ENCODE measurements at places on chromosomes 1 and 21. TPM values are rescaled to one million over a fixed set of nuclear protein-coding genes. Genes with fewer than 3 reads are reported as not detected.

GRCh38 chr1:78045926-78046778 lies at the start of gene GIPC2:
Gene GIPC2 (plus strand): TSS chr1:78045966. CDS start chr1:78046095, 129 bp downstream.
- peak; percentile 39 for DNase-seq

- no peak for DNase-seq
Measured at GRCh38 chr1:172745014-172745413, 86.1 kb downstream of the FASLG start.

DNA sequence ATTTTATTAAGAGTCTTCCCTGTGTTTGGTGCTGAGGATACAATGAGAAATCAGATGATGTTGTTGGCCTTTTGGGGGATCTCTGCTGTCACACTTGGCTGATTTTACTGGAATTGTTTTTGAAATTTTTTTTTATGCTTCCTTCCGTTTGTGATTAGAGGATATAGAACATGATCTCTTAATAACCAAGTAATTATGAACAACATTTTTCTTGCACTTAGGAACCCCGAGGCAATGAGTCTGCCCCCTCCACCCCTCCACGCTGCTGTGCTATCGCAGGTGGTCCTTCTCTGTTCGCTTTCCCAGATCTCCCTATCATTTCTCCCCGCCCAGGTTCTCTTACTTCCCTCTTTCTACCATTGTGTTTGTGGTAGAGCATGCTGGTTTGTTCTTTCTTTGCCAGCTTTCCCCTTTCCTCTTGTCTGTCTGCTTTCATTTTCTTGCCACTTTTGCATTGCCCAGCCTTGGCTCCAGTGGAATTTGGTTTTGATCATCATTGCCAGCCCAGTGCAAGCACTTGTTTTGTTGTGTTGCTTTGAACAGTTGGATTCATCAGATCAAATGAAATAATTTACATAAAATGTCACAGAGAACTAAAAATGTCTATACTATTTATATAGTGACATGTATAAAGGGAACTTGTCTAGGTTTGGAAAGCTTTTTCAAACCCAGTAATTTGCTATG lies 73.1 kb upstream of the SCCPDH start:
- DNase-seq, result no peak

DNA sequence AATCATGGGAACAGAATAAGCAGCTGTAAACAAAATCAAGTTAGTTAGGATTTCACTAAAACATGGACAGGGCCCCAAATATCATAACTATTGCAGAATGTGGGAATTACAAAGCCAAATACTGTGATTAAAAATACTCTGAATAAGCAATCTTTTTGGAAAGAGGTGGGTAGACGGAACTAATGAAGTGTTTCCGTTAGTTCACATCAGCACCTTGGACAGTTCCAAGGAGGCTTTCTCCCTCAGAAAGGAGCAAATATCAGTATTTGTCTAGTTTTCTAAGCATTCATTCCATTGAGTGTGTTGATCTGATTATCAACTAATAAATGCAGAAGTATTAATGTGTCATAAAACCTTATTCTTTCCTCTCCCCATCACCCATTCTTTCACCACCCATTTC lies 97.4 kb downstream of the FAM78B start:
- peak; percentile 33 for DNase-seq

- DNase-seq, result peak; percentile 16
Measured at GRCh38 chr1:72623299-72623708, 341.0 kb upstream of the NEGR1 start.

TMEM269 gene
- 1.0 TPM for polyA plus RNA-seq

- no peak for DNase-seq
Measured at GRCh38 chr1:221708076-221708571, 33.8 kb downstream of the DUSP10 start.

DNA sequence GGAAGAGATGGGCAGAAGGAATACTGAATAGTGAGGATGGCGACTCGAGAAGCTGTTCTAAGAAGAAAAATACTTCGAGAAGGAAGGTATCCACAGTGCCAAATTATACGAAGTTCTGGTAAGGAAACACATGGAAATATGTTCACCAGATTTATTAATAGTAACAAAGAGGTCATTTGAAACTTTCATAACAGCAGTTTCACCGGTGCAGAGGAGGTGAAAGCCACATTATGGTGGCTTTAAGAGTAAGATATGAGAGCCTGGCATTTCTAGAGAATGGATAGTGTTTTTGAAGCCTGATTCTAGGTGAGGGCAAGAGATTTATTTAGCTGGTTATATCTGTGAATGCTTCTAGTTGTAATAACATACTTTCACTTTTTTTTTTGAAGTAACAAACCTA lies 56.2 kb downstream of the DPYD start:
- no peak for DNase-seq

GRCh38 chr1:65002508-65003315 lies 36.4 kb upstream of the JAK1 start:
- DNase-seq, result no peak

- DNase-seq, result no peak
Measured at GRCh38 chr1:51301844-51302162, 28.6 kb downstream of the TTC39A start.

- DNase-seq, result no peak
Measured at GRCh38 chr1:178382372-178382771, 114.4 kb downstream of the CLEC20A start.

- DNase-seq, result no peak
Measured at GRCh38 chr1:208541225-208541855, 297.2 kb upstream of the PLXNA2 start.

DIP2A gene
- polyA plus RNA-seq, result 24.3 TPM

GRCh38 chr1:117318426-117318825 lies 48.8 kb upstream of the MAN1A2 start:
- no peak for DNase-seq

DNA sequence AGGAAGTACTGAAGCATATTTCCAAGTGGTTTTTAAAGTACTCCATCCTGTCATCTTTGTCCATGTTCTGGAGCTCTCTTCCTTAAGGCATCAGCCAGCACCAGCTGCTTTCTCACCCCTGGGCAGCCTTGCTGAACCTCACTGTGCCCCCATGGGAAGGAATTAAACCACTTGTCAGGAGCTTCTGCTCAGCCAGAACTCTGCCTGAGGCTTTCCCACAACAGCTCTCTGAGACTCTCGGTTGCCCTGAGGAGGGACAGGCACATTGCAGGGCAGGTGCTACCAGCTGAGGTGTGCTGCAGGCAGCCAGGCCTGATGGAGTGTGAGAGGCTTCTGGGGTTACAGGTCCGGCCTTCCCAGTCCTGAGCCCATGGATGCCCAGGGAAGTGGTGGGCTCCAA lies 30.9 kb downstream of the FAM163A start:
- no peak for DNase-seq

LSS gene
- 30.2 TPM for polyA plus RNA-seq

GRCh38 chr1:199706826-199707606 lies 320.5 kb upstream of the NR5A2 start:
- no peak for DNase-seq

DNA sequence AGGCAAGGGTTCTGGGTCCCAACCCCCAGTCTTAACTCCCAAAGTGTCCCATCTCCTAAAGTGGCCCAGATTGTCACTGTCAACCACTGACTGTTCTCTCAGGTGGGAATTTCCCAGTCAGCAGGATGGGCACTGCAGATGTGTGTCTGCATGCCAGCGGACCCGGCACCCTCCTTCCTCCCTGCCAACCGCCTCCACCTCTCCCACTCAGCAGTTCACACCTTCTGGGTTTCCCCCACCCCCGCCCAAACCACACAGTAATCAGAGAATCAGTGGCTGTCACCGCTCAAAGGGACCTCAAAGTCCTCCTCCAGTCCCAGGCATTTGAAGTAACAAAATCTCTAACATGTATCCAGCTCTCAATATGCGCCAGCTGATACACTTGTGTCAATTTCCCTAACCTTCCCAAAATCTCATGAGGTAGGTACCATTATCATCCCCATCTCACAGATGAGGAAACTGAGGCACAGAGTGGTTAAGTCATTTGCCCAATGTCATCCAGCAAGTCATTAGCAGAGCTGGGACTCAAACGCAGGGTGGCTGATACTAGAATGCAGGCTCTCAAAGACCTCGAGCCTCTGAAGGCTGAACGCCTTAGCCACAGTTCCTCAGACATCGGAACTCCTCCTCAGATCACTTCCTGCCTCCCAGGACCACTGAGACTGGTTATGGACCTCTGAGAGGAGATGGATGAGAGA lies 4.8 kb downstream of the RUNX3 start:
- DNase-seq, result no peak

DNA sequence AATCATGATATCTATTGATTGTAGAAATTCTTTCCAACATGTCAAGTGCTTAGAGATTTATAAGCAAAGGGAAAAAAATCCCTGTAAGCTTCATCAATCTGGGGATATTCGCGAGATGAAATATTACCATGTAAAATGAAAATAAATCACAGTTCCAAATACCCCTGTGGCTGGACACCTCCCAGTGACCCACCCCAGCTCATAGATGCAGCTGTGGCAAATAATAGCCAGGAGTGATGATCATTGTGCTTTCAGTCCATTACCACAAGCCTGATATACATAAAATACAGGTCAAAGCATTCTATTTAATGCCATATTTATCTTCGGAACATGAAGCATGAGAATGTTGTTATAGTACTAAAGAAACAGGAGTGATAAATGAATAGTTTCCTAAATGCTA lies 274.9 kb upstream of the LRRC7 start:
- no peak for DNase-seq

- DNase-seq, result no peak
Measured at GRCh38 chr1:236201786-236202185, 59.4 kb downstream of the GPR137B start.

DNA sequence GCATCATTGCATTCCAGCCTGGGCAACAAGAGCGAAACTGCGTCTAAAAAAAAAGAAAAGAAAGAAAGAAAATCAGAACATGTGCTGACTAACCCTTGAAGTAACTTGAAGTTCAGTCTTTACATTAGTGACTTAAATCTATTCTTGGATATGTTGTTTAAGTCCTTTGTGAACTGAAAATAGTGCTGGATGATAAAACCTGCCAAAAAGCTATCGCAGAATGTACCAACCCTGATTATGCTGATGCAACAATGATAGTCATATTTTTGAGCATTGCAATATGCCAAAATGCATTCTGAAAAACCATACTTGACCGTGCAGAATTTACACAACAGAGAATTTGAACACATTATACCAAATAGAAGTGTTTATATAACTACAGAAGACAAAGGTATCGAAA lies 30.7 kb downstream of the SHISAL2A start:
- no peak for DNase-seq

GRCh38 chr1:185811073-185811709 lies 77.0 kb downstream of the HMCN1 start:
- DNase-seq, result no peak

SLC19A1 gene
- 55.2 TPM for polyA plus RNA-seq

GSTM2 gene
- polyA plus RNA-seq, result 172 TPM

GRCh38 chr1:93750955-93751354 lies 69.3 kb upstream of the BCAR3 start:
- no peak for DNase-seq

DNA sequence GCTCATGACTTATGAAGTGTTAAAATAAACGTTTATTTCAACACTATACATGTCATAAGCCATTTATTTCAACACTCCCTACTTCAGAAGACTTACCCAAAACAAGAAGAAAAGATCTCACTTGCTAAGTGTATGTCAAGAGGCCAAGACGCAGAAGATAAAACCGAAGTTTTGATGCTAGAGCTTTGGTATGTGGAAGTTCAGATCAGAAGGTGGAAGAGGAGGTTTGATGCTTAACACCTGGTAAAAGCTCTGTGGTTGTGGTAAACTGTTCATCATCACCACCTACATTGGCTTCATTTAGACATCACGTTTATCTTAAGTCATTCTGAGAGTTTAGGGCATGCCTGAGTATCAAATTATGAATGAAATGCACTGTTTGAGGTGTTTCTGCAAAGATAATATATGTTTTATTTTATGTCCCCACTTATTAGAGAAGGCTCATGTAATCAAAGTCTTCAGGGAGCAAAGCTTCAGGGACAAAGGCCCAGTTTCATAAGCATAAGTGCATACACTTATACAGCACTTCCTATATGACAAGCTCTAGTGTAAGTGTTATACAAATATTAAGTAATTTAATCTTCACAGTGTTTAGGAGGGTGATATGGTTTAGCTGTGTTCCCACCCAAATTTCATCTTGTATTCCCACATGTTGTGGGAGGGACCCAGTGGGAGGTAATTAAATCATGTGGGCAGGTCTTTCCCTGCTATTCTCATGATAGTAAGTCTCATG lies 533.3 kb downstream of the PTBP2 start:
- DNase-seq, result no peak

DNA sequence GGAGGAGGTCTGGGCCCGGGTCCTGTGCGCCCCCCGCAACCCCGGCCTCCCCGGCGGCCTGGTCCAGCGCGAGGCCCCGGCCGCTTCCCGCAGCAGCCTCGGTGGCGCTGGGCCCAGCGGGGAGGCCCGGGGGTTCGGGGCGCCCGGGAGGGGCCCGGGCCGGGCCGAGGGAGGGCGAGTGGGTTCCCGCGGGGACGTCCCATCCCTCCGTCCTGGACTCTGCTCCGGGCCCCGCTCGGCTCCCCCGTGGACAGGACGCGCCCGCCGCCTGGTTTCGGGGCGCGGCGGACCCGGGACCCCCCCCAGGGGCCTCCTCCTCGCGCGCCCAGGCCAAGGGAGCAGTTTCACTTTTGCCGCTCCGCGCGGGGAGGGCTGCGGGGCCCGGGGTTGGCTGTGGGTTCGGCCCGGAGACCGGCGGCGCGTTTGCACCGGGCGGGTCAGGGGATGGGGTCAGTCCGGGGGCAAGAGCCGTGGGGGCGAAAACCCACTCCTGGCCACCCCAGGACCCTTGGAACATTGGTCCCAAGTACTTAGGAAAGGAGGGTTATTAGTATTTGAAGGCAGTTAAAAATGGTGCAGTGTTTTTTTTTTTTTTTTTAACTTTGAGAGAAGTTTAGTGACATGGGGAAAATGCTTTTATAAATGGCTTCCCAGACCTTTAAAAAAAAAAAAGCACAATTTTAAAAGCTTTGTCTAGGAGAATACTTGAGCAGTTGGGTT lies 677 bp downstream of the AGPAT3 start:
- no peak for DNase-seq

AIM2 gene
- not detected for polyA plus RNA-seq

DNA sequence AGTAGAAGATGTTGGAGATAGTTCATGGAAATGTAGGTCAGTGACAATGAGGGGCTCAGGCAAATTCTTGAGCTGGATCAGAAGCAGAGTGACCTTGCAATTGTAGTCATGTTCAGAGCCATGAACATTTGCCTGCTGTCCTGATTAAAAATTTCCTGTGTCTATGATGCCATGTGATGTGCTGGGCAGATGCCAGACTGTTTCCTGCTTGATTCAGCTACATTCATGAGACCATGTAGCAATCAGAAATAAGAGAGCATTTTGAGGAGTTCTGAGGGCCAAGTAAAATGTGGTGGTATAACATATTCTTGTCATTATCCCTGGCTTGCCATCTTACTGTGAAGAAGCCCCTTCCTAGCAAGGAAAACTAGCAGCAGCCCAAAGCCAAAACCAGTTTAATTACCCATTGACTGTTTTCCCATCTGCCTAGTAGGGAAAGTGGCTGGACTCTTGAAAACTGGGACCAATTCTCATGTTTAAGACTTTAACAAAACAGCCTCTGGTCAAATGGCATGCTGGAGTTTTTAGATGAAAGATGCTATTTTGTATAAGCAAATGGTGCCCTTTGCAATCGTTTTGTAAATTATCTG lies 118.3 kb downstream of the NOS1AP start:
- no peak for DNase-seq

DNA sequence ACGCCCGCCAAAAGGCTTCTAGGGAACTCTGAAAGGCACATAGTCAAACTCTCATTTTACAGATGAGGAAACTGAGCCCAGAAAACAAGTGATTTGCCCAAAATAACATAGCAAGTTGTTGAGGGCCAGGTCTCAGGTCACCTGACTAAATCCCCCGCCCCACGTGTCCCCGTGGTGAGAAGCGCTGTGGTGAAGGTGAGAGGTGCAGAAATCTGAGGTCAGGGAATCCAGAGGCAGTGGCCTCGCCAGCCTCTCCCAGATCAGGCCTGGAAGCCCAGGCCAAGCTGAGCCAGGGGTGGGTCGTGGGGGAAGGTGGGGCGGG lies 5.1 kb downstream of the HDGF start:
- DNase-seq, result no peak

KRTAP10-3 gene
- polyA plus RNA-seq, result not detected

All from left renal pelvis (tissue), 4 donors.